ENCODE measurements at places on chromosomes 11 and 22.

DNA sequence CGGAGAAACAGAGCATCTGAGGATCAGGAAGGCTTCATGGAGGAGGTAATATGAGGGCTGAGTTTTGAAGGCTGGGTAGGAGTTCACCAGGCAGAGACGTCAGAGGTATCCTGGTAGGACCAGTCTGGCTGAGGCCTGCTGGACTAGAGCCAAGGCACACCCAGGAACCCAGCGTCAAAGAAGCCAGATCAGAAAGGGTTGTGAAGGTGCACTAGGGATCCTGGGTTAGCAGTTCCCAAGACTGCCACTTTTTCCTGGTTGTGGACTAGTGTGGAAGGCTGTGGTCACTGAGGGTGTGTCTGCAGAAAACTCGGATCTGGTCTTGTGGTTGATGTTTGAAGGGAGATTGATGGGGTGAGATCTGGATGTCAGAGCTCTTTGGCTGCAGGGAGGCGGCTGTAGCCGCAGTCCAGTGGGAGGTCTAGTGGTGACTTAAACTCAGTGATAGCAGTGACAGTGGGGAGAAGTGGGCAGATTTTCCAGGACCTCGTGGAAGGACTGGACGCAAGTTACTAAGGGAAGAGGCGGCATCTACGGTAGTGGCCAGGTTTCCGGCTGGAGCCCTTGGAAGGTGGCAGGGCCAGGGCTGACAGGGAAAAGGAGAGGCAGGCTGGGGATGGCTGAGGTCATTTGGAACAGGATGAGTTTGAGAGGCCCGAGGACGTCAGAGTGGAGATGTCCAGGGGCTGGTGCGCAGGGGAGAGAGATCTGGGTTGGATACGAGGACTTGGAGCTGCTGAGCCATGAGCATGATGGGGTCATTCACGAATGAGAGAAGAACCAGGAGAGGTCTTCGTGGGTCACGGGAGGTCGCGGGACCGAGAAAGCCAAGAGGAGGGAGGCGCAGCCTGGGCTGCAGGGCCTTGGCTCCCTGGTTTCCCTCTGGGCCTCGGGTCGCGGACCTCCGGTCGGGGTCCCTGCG, 10.9 kb downstream of the RELA start:
- no peak for DNase-seq

DNA sequence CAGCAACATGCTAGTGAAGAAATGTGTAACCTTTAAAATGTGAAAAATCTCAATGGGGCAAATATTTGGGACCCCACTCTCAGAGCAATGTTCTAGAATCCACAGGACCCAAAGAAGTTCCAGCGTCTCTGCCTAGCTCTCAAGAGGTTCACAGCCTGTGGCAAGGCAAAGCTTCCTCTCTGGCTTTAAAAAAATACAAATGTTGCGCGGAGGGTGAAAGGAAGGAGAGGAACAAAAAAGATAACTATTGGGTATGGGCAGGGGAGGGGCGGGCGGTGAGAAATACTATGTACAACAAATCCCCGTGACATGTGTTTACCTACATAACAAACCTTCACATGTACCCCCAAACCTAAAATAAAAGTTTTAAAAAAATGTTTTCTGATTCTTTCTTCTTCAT, 53.6 kb downstream of the PITPNB start:
- DNase-seq = no peak

- no peak for DNase-seq
These were observed 217.3 kb upstream of the NARS2 start for GRCh38 chr11:78791964-78792363.

GRCh38 chr11:125179895-125180294, 15.3 kb downstream of the PKNOX2 start:
- DNase-seq = no peak

DNA sequence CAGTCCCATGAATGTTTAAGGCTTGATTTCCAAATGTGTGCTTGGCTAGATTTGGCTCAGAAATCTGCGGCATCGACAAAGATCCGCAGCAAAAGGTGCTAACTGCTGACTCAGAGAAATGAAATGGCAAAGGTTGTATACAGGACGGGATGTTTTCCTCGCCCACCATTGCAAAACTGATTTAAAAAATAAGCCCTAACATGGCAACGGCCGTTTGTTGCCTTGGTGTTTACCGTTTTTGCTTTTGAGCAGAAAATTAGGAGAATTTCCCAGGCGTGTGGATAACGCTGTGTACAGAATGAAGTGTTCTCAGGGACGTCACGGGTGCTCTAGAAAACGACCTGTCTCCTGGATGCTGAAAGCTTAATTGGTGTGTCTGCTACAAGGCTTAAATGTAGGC, 70.2 kb downstream of the ARHGAP8 start:
- no peak for DNase-seq

DNA sequence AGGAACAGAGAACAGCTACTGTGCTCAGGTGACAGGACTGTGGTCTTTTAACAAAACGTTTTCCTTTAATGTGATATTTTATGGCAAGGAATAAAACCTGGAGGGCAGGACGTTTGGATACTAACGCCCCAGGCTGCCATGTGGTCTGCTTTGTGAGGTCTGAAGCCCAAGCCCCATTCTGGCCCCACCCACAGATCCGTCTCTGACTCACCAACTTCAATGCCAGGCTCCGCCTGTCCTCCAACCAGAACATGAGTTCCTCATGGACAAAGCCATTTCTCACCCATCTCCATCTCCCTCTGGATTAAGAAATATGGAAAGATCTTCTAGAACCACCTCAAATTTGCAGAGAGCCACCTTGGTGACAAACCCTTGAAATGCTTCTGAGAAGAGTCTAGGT, 148.8 kb downstream of the CRYBB2 start:
- no peak for DNase-seq

DNA sequence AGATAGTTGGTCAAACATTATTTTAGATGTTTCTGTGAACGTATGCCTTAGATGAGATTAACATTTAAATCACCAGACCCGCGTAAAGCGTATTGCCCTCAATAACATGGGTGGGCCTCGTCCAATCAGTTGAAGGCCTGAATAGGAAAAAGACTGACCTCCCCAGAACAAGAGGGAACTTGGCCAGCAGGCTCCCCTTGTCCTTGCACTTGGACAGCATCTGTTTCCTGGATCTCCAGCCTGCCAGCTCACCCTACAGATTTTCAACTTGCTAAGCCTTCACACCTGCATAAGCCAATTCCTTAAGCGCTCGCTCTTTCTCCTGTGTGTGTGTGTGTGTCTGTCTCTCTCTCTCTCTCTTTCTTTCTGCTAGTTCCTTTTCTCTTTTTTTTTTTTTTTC, 8.2 kb downstream of the TOM1 start:
- DNase-seq = no peak

DNA sequence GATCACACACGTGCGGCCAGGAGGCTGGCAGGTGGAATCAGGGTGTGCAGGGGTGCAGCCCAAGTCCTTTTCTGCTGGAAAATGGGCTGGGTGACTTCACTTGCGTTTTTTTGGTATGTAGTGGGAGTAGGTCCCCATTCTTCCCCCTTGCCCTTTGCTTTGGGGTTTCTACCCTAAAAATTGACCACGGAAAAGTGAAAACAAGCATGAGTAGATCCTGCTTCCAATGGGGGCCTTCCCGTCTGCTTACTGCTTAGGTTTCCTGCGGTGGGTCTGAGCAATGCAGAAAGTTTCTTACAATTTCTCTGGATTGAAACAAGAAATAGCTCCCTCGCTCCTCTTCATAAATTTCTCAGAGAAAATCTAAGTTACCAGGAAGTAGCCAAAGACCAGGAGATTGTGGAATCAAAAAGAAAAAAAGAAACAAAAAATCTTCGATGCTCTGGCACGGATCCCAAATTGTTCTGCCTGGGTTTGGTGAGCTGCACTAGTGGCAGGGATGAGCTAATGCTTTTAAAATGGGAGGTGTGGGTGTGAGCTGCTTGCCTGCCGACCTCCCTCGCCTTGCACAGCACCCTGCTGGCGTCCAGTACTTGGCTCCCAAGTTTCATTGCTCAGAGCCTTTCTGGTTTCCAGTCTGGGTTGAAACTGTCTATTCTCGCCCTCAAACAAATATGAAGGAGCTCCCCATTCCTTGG, 2.4 kb downstream of the TIMP3 start:
- no peak for DNase-seq

DNA sequence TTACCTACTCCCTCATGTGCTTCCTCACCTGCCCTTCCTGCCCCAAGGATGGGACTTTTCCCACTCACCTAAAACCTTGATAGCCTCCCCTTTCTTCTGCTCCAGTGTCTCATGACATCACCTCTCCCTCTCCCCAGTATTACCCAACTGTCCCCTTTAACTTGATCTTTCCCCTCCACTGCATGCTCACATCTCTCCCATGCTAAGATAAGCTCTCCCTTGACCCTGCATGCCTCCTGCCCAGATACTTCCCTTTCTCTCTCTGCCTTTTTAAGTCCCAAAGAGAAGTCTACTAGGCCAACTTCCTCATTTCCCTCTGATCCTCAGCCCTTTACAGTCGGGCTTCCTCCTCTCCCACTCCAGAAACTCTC, 14.8 kb downstream of the CD3E start:
- no peak for DNase-seq

- no peak for DNase-seq
These were observed 32.2 kb downstream of the GNB1L start for GRCh38 chr22:19822301-19823117.
